ENCODE measurements at places on chromosomes 6 and 20.
A peak's percentile ranks its signal among the peaks of the same experiment; 100 is the strongest.

DNA sequence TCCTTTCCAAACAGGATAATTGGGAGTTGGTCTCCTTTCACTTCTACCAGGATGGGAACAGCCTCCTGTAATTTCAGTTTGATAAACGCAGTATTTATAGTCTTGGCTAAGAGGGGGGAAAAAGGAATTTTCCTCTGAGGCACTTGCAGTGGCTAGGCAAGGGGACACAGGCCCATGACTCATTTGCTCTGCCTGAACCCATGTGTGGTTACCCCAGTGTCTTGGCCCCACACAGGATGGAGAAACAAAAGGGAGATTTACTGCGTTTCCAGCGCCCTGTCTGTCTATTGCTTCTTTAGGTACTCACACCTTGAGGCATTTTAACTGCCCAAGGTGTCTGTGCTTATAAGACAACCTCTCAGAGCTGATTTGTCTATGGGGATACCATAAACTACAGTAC is 74.8 kb upstream of the NEDD9 start:
- no peak for DNase-seq

- no peak for DNase-seq
These were observed 207.4 kb downstream of the SOX4 start for GRCh38 chr6:21800948-21801438.

GRCh38 chr20:53736757-53737395 is 143.2 kb upstream of the ZNF217 start:
- DNase-seq: no peak

DNA sequence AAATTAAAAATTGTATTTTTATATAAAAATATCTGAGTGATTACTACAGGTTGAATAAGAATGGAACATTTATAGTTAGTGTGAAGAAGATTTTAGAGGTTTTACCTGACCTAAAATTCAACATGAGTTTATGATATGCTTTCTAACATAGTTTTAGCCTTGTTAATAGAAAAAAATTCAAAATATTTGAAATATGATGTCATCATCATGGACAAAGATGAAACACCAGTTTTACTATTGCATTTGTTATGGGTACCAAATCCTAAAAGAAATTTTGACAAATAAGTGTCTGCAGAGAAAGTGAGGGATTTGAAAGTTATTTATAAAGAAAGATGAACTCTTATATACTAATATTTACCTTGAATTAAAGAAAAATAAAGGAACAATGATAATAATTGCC is 479.7 kb downstream of the TBC1D32 start:
- DNase-seq: no peak

GRCh38 chr20:45405571-45406259 is 2.4 kb upstream of the DBNDD2 start:
- no peak for DNase-seq

GRCh38 chr20:4084096-4084495 is 68.7 kb upstream of the RNF24 start:
- DNase-seq: peak; percentile 19

DNA sequence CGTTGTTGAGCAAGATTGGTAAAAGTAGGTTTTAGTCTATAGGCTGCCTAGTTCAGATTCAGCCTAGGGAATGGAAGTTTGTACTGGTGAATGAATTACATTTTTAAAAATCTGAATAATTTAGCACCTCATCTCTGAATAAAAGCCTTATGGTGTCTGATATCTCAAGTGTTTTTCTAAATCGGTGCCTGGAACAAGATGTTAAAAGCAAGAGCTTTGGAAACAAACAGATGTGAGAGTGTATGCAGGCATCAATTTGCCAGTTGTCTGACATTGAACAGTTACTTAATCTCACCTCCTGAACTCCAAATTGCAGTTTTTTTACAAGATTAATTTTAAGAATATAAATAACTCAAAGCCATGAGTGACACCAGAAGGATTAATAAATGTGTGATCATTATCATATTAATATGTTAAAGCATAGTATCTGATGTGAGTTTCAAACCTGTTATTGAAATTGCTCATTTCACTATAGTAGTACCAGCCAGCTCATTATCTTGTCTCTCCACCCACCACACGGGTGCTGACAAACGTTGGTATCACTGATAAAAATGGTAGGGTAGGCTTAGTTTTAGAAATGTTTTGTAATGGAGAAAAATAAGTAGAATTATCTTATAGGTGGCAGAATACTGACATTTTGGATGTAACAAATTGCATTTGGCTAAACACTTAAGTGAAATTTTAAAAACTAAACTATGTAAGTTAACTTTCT is 157.3 kb downstream of the FAM83B start:
- no peak for DNase-seq

DNA sequence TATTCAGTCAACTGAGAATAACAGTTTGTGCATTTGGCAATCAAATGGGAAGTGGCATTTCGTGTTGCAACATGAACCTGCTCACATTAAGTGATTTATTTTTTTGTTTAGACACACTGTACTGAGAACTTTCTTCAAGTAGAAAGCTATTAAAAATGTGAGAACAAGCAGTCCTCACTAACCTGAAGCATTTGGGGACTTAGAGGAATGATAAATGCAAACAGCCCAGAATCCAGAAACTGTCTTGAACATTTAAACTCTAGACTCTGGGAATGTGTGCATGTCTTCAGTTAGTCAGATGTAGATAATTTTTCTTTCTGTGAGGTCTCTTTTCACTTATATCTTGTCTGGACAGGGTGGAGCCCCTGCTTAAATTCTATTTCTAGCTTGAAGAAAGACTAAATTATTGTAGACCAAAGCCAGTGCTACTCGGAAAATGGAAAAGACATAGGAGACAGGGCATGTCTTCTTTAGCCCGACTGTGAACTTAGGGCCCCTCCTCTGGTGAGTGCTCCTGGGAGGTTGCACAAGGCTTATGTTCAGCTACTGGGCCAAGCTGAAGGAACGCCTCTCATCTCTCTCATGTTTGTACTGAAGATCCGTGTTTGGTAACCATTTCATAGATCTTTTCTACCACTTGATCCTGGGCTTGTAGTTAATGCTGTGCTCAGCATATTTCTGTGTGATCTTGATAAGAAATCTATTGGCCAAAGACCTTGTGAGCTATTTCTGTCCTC is 70.1 kb downstream of the SLX4IP start:
- DNase-seq: no peak

GRCh38 chr20:34753706-34754461 is 49.7 kb downstream of the TP53INP2 start:
- DNase-seq: no peak

DNA sequence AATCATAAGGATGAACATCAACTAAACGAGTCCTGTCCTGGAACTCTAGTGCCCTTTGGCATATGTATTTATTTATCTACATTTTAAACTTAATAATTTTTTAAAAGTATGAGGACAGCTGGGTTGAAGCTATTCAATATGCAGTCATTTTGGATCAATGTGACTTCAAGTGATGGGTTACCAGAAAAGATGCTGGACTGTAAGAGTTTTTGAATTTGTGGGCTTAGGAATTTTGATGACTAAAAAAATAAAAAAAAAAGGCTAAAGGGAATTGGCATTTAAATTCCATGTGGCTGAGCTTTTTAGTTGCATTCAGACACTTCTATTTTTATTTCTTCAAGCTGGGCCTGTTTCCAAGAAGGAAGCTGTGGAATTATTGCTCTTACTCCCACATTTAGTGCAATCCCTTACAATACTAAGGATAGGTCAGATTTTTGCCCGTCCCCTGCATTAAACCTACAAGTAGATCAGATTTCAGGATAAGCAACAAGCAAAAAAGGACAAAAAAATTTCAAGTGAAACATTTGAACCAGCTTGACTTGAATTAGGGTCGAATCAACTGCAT is 704.2 kb upstream of the CITED2 start:
- DNase-seq: no peak

- no peak for DNase-seq
These were observed 5.5 kb downstream of the MYLK4 start for GRCh38 chr6:2745246-2745645.

DNA sequence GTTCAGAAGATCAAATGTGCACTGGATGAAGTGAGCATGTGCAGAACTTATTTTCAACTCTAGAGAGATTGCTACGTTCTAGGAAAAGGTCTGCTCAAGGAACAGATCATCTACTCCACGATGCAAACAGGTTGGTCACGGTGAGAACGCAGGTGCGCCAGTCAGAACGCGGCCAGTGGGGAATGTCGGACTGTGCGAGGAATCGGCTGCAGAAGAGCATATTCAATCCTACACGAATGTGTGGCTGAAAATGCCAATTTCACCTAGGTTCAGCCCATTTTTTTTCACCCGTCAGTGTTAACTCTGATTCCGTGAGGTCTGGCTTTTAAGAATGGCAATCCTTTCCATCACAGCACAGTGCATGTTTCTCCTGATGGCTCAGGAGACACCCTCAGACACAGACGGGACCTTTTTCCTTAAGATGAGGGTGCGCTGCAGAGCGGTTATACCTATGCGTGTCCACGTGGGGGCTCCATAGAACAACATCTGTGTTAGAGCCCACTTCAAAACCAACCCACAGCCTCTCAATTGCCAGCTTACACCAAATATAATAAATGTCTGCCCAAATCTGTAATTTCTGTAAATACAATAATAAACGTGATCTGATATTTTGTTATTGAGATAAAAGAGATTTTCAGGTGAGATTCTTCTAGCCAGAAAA is 250.4 kb downstream of the FOXA2 start:
- DNase-seq: peak; percentile 55

- no peak for DNase-seq
These were observed 152.1 kb upstream of the STMND1 start for GRCh38 chr6:16949716-16950115.

GRCh38 chr6:36599791-36600209 is 5.6 kb downstream of the SRSF3 start:
- DNase-seq: peak; percentile 80

DNA sequence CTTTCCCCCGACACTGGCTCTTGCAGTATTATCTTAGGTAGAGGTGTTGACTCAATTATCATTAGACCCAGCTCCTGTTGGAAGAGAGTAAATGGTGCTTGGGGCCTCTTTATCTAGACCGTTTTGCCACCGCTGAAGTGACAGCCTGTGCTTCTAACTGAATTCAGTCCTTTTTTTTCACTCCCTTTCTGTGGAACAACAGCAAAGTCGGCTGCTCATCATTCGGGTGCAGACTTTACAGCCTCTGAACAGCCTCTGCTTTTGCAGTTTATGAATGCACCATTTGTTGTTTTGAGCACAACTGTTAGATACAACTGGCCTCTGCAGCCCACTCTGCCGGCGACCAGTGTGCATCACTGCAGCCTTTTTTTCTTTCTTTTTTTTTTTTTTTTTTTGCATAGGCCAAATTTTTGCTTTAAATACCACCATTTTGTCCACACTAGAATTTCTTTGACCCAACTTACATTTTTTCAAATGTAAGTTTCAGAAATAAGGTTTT is 35.8 kb downstream of the RREB1 start:
- no peak for DNase-seq

DNA sequence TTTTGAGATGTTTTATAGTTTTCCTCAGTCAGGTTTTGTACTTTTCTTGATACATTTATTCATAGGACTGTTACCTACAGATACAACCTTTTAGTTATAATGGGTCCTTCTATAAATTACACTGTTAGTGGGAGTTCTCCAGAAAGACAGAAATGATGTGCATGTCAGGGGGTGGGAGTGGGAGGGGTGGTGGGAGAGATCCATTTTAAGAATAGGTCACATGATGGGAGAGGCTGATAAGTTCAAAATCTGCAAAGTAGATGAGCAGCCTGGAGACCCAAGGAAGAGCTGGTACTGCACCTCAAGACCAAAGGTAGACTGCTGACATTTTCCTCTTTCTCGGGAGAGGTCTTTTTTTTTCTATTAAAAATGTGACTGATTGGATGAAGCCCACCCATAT is 408.0 kb upstream of the GJE1 start:
- no peak for DNase-seq

GRCh38 chr6:84738996-84739865 is 25.2 kb downstream of the TBX18 start:
- DNase-seq: no peak

GRCh38 chr6:26022132-26022472 is 59.5 kb downstream of the TRIM38 start:
- DNase-seq: peak; percentile 51

DNA sequence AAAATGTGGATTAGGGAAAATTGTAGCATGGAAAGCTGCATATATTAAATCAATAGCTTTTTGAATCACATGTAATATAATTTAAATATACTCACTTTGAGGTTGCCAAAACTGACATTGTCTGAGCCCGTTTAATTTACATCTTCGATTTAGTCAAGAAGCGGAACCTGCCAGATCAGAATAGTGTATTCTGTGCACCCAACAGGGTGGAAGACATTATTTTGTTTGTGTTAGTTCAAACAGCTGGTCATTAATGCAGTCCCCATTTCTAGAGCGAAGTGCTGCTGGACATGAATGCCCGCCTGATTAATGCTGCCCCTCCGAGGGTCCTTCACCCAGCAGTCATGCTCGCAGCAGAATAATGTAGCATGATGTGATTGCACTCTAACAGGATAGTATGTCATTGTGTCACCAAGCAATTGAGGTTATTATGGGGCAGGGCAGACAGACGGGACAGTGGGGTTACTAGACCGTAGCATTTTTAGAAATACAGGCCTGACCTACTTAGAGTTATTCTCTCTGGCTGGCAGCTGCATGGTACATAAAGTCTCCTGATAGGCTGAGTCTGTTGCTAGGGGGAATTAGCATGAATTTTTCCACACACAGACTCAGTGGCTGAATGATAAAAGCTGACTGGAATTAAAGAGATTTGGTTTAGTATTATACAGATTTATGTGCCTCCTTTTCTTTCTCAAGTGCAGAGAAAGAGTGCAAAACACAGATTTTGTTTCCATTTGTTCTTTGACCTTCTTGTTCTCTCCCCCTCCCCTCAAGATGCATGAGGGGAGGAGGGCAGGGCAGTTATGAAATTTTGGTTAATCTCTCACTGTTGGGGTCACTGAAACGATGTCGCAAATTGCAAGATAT is 147.1 kb downstream of the PRL start:
- DNase-seq: no peak

- no peak for DNase-seq
These were observed 11.5 kb upstream of the RPS6KA2 start for GRCh38 chr6:166638573-166638964.

- no peak for DNase-seq
These were observed 64.8 kb downstream of the BACH2 start for GRCh38 chr6:90231798-90232197.

DNA sequence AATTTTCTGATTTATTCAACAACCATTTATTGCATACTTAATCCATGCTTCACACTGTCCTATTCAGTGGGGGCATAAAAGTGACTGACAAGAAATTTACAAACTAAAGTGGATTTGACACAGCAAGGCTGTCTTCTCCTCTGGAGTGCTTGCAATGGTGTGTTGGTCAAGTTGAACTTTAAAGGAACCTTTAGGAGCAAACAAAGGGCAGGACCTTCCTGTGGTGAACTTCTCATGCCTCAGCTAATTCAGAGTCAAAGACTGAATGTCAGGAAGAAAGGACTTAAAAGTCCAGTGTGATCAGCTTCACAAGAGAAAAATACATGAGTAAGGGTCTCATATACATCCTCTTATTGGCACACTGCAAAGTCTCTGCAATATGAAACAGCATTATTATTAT is 60.8 kb upstream of the TENT5A start:
- DNase-seq: no peak

DNA sequence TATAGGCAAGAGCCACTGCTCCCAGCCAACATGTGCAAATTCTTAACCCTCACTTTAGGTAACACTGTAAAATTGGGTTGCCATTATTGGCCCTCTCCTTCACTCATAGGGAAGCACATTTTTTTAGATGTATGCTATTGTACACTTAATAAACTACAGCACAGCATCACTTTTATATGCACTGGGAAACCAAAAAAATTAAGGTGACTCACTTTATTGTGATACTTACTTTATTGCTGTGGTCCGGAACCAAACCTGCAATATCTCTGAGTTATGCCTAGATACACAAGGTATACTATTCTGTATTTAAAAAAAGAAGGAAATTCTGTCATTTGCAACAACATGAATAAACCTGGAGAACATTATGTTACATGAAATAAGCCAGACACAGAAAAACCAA is 40.5 kb downstream of the IPCEF1 start:
- no peak for DNase-seq
